ENCODE measurements at places on chromosomes 7 and 10.

DNA sequence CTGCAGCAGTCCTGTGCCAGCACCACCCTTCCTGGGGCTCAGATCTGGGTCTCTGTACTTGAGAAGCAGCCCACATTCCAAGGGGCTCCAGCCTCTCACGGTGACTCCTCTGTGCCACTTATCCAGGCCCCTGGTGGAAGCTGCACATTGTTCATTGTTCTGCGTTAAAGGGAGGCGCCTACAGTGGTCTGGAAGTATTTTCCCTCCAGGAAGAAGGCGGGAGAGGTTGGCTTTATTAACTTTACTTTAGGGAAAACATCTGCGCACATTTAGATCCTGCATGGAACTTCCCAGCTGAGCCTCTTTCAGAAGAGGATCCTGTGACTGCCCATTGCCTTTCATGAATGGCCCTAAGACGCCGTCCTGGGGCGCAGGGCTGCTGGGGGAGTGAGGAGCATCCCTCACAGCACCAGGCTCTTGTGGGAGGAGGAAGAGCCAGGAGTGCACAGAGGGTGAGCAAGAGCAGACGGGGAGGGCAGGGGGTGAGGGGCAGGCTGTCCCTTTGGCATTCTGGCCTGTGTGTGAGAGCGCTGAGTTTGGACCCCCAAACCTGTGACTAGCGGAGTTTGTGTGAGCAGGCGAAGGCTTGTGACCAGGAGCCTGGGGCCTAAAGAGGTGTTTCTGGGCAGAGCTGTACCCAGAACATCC is 98.6 kb upstream of the BTBD16 start:
- no peak for DNase-seq

GRCh38 chr10:119408969-119409371 is 133.5 kb downstream of the RGS10 start:
- no peak for DNase-seq

GRCh38 chr10:2876032-2876431 is 191.3 kb upstream of the PFKP start:
- no peak for DNase-seq

DNA sequence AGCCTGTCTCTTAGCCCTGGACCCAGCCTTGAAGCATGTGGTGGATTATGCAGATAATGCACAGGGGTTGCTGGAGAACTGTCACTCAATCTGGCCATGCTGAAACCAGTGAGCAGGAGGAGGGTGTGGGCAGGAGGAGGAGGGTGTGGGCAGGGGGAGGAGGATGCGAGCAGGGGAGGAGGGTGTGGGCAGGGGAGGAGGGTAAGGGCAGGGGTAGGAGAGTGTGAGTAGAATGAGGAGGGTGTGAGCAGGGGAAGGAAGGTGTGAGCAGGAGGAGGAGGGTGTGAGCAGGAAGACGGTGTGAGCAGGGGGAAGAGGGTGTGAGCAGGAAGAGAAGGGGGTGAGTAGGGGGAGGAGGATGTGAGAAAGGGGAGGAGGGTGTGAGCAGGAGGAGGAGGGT is 18.8 kb downstream of the CAMK2B start:
- DNase-seq, result no peak

- DNase-seq, result no peak
These were observed 25.1 kb downstream of the GALNT11 start for GRCh38 chr7:152050547-152050971.

GRCh38 chr7:1192171-1192676 is 32.2 kb upstream of the ZFAND2A start:
- DNase-seq, result peak; percentile 38

GRCh38 chr10:33211106-33211878 is 123.2 kb downstream of the NRP1 start:
- no peak for DNase-seq

- no peak for DNase-seq
These were observed 70.3 kb upstream of the RSU1 start for GRCh38 chr10:16887565-16887964.

DNA sequence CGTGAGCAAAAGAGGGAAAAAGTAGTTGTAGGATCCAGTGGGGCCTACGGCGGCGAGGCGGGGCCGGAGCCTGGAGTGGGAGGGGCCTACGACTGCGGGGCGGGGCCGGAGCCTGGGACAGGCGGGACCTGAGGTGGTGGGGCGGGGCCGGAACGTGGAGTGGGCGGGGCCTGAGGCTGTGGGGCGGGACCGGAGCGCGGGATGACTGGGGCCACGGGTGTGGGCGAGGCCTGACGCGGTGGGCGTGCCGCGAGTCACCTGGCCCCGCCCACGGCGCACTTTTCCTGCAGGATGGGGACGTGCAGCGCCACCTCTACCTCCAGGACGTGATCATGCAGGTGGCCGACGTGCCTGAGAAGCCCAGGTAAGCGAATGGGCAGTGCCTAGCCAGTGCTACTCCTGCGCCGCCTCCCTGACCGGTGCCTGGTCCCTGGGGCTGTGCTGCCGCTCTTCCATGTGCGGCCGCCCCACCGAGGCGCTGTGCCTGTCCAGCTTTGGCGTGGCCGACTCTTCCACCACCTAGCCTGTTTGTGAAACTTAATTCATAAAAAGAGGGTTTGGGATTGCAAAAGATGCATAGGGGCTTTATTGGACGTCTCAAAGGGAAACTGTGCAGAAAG is 496 bp downstream of the ZNF511 start:
- DNase-seq, result peak; percentile 85

DNA sequence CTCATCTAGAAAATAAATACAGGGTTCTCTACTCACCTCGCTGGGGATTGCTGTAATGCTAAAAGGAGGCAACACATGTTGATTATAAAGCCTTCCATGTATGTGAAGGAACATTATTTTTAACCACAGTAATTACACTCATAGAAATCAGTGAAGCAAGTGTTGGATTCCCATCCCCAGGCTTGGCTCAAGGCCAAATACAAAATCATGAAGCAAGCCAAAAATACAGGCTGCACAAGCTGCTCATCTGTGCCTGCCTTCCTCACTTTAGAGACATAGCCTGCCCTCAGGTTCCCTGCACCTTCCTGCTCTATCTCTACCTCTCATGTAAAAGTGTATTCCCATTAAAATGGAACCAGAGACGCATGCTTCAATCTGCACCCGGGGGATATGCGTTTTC is 1077.1 kb upstream of the C7orf33 start:
- no peak for DNase-seq

GRCh38 chr10:89954061-89954460 is 252.7 kb downstream of the KIF20B start:
- DNase-seq, result no peak

GRCh38 chr10:44933451-44934321 is 22.5 kb downstream of the TMEM72 start:
- no peak for DNase-seq

- no peak for DNase-seq
These were observed 885.0 kb upstream of the LRRN3 start for GRCh38 chr7:110205899-110206298.

DNA sequence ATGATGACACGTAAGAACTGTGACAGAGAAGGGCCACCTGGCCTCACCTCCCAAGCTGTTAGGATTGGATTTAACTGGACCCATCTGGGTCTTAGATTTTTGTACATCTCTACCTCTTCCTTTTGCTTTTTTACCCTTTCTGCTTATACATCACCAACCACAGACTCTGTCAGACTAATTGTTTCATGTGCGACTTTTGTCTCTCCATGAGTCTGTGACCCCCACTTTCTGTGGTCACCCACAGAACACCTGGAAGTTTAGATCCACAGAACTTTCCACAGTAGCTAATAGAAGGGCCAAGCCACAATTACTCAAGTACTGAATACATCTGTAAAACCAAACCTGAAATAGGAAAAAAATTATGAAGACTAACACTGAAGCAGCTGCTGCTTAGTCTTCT is 23.1 kb downstream of the SEC31B start:
- DNase-seq, result no peak

DNA sequence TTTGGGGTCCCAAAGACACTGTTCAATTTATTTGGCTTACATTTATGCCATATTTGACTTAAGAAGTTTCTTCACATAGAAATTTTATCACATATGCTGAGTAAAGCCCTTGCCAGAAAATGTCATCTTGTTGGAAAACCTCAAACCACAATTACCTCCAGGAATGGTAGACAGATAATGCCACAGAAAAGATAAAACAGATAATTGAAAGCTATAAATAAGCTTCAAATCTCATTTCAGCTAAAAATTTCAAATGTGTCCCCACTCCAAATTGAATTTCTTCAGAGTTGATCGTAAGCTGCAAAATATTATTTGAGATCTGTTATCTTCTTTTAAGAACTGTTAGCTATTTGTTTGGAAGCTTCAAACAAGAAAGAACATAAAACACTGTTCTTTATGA is 176.4 kb upstream of the PTN start:
- DNase-seq, result no peak

DNA sequence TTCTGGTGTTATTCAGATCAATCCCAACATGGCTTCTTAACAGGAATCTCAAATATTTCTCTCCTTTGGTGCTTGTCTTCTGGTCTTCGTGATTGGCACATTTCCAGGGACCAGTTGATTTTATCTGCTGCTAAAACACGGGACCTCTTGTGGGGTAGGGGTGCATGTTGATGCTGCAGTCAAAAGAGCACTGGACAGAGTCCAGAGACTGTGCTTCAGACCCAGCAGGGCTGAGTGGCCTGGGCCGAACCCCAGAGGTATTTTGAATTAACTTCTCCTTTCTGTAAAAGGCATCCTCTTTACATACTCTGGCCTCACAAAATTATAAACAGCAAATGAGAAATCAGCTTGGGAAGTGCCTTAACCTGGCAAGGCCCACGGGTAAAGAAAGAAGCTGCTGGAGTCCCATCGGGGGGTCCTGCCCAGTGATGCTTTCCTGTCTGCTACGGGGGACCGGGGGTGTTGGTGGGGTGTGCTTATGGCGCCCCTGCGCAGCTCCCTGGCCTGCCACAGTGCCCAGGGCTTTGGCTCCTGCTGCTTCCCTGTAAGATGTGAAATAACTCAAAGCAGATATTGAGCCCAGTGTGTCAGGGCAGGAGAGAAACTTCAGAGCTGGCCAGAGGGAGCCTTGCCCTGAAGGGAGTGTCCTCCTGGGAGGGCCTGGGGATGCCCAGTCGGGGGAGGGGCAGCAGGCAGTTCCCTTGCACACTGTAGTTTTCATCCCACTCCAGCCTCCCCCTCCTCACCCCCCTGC is 230.5 kb downstream of the TCF7L2 start:
- DNase-seq, result no peak

- DNase-seq, result no peak
These were observed 67.1 kb downstream of the WDFY4 start for GRCh38 chr10:48751730-48752129.

DNA sequence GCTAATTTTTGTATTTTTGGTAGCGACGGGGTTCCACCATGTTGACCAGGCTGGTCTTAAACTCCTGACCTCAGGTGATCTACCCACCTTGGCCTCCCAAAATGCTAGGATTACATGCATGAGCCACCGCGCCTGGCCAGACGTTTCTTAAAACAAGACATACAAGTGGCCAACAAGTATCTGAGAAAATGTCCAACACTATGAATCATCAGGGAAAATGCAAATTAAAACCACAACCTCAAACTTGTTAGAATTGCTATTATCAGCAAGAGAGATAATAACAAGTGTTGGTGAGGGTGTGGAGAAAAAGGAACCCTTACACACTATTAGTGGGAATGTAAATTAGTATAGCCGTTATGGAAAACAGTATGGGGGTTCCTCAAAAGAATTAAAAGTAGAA is 148.6 kb downstream of the SUGCT start:
- no peak for DNase-seq

DNA sequence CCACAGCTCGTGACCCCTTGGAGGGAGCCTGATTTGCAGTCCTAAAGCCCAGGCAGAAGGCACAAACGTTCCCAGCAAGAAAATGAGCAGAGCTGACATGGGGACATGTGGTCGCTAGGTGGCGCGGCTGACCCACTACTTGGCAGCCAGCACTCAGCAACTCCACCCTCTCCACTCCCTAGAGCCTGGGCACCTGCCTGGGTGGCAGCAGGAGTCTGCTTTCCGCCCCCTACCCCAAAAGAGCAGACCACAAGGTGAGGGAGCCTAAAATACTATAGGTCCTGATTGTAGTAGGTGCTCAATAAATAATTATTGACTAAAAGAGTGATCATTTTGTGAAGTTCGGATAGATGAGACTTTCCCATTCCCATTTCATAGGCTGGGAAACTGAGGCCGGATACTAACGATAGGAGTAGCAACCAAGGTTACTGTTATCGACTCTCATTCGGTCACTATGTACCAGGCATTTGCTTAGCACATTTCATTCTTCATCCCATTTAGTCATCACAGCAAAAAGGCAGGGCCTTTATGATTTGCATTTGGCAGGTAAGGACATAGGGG is 57.4 kb downstream of the NEUROG3 start:
- peak; percentile 62 for DNase-seq

DNA sequence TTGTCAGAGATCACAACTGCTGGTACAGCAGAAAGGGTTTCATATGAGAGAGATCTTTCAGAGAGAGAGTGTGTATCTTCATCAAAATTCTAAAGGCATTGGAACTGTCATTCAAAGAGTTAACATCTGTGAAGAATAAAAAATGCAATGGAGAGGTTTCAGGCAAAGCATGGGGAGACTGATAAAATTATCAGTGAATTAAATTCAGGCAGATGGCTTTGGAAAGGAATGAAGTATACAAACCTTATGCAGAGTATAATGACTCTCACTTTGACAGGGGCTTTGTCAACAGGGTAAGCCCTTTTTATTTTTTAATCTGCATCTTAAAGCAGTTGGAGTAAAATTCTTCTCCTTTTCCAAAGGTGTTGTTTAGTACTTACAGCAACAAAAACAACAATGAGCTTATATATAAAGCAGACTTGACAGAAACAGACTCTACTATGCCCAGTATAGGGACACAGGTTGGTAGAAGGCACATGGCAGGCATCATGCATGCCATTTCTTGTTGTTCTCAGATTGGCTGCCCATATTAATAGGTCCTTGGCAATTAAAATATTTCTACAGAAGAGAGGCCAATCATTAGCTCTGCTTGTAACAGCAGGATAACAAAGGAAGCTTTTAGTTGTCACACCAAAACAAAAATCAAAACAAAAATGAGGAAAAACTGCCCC is 54.9 kb upstream of the NXPH1 start:
- DNase-seq, result no peak

- DNase-seq, result no peak
These were observed 14.9 kb upstream of the GATAD1 start for GRCh38 chr7:92432299-92432946.

DNA sequence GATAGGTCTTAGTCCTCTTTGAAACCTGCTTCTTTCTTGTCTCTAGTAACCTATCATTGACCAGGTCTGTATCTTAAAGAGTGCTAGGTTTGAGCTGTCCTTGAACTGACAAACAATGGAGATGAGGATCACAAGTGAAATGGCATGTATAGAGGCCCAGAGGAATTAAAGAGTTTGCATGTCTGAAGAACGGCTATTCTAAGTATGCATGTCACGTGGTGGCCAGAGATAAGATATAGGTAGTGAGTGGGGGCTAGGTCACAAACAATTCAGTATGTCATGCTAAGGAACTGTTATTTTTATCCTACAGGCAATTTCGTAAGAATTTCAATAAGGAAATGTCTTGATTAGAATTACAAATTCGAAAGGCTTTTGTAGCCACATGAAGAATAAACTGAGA is 95.3 kb downstream of the SUGCT start:
- no peak for DNase-seq

- no peak for DNase-seq
These were observed 8.9 kb upstream of the DYNC2I1 start for GRCh38 chr7:158847451-158847866.

- no peak for DNase-seq
These were observed 974.0 kb upstream of the GHITM start for GRCh38 chr10:83165265-83165664.
